Activated B cell treated with CpG ODN at 0.5 μM for 24 hours (primary cell): ENCODE measurements at places on chromosomes 7 and 10.

DNA sequence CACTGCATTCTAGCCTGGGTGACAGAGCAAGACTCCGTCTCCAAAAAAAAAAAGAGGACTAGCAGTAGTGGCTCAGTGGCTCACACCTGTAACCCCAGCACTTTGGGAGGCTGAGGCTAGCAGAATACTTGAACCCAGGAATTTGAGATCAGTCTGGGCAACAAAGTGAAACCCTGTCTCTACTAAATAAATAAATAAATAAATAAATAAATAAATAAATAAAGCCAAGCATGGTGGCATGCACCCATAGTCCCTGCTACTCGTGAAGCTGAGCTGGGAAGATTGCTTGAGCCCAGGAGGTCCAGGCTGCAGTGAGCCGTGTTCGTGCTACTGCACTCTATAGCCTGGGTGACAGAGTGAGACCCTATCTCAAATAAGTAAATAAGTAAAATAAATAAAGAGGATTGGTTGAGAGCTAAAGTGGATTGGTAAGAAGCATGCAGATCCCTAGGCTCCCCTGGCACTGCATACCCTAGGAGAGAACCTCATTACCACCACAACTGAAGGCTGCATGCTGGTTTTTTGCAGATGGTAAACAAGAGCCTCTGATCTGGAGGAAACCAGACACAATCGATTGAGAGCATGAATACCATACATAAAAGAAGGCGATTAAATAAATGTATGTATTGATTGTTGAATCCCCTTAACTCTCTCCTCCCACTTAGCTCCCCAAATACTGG lies 163.2 kb downstream of the REEP3 start:
- no peak for DNase-seq

DNA sequence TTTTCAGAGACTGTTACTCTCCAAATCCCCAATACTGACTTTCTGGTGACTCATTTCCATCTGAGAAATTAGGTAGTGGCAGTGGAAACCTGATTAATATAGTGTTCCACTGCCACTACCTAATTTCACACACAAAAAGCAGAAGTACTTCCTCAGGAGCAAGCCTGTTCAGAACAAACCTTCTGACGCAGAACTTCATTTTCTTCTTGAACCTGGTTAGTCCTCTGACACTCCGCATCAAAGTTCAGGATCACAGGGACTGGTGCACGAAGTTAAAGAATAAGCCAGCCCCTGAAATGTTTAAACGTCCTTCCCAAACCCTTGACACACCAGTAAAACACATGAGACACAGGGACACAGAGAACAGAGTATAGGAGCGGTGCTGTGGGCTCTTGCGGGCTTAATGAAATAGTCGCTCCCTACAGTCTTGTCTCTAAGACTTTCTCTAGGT lies 4.4 kb downstream of the WDR91 start:
- DNase-seq = no peak

DNA sequence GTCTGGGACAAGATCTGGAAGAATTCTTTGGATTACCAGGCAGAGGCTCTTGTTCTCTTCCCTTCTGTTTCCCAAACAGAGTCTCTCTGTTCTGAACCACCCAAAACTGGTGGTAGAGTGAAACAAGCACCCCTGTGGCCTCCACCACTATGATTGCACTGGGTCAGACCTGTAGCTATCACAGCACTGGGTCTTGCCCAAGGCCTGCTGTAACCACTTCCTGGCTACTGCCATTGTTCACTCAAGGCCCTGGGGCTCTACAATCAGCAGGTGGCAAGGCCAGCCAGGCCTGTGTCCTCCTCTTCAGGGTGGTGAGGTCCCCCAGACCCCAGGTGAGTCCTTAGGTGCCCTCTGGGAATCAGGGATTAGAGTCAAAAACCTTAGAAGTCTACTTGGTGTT lies 4.1 kb upstream of the LRRC17 start:
- no peak for DNase-seq

DNA sequence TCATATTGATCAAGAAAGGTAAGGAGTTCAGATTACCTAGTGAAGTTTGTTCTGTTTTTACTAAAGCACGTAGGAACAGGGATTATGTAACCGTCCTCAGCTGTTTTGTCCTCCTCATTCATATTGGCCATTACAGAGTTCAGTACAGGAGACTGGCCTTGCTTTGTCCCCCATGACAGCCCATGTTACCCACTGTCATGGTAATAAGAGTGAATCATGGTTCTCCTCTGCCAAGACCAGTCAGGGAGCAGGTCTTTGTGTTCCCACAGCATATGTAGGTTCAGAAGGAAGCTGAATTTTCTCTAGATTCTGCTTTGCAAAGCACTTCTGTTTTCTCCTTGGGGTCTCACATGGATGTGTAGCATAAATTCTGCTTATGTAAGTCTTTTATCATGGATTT lies 106.2 kb upstream of the GPR141 start:
- no peak for DNase-seq

- no peak for DNase-seq
Observed at GRCh38 chr10:72315611-72316385, 38.9 kb downstream of the DNAJB12 start.

DNA sequence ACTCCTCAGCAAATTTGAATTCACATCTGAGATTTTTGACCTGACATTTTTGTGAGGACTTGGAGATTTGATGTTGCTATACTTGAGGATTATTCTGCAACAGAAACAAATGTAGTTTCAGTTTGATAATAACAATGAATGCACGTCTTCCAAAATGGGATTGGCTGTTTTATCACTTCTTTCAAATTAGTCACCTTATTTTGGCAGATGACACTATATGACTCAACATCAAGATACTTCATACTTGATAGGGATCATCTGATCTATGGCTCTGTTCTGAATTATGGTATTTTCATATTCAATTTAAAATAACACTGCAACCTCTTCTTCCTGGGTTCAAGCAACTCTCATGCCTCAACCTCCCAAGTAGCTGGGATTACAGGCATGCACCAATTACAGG lies 24.2 kb downstream of the ARL5B start:
- no peak for DNase-seq

DNA sequence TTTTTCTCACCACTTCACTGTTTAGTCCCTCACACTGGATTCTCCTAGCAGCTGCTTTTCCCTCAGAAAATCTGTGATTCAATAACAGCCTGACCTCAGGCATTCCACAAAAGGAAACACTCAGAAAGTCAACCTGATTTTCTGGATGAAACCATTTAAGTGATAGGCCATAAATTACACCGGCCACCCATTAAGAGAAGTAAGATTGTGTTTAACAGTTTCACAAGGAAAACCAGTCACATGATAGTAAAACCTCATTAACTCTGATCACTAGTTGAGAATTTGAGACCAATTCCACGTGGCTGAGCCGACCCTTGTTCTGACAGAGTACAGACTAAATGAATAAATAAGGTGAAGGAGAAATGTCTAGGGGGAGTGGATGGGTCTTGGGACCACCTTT lies 7.7 kb downstream of the GRM8 start:
- no peak for DNase-seq

- DNase-seq = no peak
Observed at GRCh38 chr7:36279200-36279925, 110.3 kb upstream of the ANLN start.

DNA sequence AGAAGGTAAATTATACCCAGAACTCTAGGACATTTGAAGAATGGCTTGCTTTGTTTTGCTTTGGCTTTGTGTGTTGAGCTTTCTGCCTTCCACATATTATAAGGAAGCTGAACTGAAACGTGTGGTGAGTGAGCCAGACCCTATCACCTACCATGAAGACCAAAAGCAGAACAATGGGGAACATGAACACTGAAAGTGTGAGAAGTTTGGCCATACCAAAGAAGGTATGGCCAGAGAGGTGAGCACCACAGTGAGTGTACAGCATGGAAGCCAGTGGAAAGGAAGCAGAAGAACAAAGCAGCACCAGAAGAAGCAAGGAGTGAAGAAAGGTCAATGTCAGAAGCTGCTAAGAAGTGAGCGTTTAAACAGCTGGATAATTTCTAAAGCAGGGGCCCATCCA lies 59.7 kb upstream of the CCDC71L start:
- DNase-seq = no peak

- DNase-seq = no peak
Observed at GRCh38 chr10:70323138-70323696, 39.4 kb upstream of the NPFFR1 start.

- DNase-seq = no peak
Observed at GRCh38 chr10:124680675-124681074, 63.5 kb downstream of the FAM53B start.

- DNase-seq = no peak
Observed at GRCh38 chr10:79185796-79186374, 117.1 kb downstream of the ZMIZ1 start.

GRCh38 chr7:100568896-100569844 lies 4.5 kb downstream of the SAP25 start:
- DNase-seq = peak; percentile 43

GRCh38 chr10:88557658-88558057 lies 25.5 kb downstream of the RNLS start:
- DNase-seq = no peak

GRCh38 chr7:50166997-50167965 lies 74.2 kb upstream of the ZPBP start:
- DNase-seq = no peak

DNA sequence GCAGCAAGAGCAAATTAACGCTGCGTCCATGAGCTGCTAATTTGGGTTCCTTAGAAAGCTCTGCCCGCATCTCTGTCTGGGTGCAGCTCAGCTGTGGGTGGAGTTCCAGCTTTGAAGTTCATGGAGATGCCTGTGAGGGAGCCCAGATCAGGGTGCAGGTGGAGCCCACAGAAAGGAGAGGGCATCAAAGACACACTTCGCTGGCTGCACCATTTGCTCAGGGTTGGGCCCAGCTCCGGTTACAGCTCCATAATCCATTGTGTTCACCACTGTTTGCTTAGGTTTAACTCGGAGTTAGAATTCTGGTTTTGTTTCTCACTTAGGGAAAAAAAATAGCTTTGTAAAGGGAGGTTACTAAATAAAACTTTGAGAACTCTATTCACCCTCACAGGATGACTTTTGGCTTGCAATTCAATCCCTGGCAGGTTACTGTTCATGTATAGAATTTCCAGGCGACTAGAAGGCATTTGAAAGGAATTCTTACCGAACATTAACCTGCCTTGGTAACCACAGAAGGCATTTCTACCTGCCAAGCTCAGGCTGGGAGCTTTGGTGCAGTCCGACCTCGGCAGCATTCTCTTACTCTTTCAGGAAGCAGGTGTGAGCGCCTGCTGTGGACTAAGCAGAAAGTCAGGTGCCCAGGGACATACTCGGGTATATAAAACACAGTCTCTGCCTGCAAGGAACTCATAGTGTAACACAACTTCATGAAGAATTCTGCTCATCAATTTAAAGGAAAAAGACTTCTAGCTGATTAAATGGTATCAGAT lies 179.5 kb upstream of the RNF32 start:
- no peak for DNase-seq

DNA sequence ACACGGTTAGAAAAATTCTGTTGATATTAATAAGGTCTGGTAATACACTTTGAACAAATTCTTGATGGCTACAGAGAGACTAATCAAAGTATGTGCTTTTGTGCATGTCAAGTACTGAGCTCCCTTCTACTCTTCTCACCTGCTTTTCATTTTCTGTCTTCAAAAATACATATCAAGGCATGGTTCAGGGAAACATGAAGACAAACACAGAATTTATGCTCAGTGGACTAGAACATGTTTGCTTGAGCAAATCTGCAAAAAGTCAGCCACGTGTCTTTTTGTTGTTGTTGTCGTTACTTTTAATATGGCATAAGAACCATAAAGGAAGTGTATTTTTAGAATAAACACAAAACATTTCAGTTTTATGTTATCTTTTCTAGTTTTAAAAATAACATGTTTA lies 21.9 kb downstream of the CDK13 start:
- DNase-seq = no peak
